Hindlimb muscle (tissue), 1 donor: ENCODE measurements at places on chromosomes 13 and 19. TPM values are rescaled to one million over a fixed set of nuclear protein-coding genes. Genes with fewer than 3 reads are reported as not detected.

Gene CEACAM3
- not detected for polyA plus RNA-seq

Gene FUT2
- polyA plus RNA-seq: 1.2 TPM

Gene CCDC8
- 80.9 TPM for polyA plus RNA-seq

Gene CNN1
- 43.0 TPM for polyA plus RNA-seq

Gene SYT5
- polyA plus RNA-seq: 0.13 TPM

Gene ZNF726
- 3.6 TPM for polyA plus RNA-seq
